NCI-H1694 treated with DMSO at 0.1 percent for 48 hours (cell line): ENCODE measurements at places on chromosomes 1 and 21.

GRCh38 chr1:181112071-181112929 is 23.8 kb downstream of the IER5 start:
- DNase-seq = no peak

- no peak for DNase-seq
Observed at GRCh38 chr1:172278478-172278877, 142.0 kb upstream of the C1orf105 start.

- peak; percentile 99 for DNase-seq
Observed at GRCh38 chr1:153963030-153963849, at the start of gene SLC39A1. Gene SLC39A1, minus strand, starts transcription at chr1:153963537. Its CDS starts 822 bp downstream, at chr1:153962715.

DNA sequence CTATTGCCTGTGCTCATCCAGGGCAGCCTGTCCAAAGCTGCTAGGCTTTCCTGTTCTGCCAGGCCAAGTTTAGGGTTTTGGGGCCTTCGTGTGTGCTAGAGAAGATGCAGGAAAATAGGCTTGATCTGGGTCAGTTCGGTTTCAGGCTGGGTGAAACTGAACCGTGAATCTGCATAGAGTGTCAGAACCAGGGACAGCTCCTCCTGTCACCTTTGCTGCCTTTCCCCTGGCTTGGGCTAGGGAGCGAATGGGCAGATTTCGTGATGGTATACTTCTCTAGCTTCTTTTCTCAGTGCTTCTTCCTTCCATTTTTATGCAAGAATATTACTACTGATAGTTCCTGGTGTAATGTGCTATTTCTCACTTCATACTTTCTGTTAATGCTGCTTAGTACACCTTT is 6.0 kb upstream of the AGO1 start:
- DNase-seq = no peak

DNA sequence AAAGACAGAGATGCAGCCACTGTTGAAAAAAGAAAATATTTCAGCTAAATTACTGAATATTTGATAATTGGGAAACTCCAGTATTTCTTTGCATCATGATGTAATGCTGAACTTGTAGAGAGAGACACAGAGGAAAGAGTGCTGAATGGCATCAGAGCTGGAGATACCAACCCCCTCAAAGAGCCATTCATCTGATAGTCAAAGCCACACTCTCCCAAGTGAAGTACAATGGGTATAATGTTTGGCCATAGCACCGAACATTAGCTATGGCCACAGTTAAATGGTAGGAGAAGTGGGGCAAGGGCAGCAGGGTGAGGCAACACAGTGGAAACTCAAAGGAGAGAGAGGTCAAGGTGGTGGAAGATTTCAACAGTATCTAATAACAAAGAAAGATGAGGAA is 107.5 kb upstream of the TNFSF4 start:
- DNase-seq = no peak

GRCh38 chr1:35605867-35606182 is 32.7 kb downstream of the TFAP2E start:
- no peak for DNase-seq

DNA sequence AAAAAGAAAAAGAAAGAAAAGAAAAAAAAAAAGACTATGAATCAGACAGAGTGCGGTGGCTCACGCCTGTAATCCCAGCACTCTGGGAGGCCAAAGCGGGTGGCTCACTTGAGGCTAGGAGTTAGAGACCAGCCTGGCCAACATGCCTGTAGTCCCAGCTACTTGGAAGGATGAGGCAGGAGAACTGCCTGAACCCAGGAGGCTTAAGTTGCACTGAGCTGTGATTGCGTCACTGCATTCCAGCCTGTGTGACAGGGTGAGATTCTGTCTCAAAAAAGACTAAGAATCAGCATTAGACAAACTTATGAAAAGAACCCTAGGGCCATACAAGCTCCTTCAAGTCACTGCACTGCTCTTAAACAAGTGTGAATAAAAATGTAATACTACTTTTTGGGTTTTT is 16.9 kb downstream of the PSMB4 start:
- DNase-seq = no peak

DNA sequence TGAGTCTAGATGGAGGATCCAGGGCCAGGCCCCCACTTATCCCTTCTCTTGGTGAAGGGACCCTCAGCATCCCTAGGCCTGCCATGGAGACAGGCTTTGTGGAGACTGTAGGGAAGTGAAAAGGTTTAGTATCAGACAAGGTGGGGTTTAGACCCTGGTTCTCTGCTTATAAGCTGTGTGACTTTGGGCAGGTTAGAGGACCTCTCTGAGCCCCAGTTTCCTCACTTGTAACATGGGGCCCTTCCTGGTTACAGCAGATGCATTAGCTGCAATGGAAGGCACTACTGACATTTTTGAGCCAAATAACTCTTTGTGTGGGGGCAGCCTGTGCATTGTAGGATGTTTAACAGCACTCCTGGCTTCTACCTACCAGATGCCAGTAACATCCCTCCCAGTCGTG is 22.7 kb downstream of the PADI2 start:
- DNase-seq = no peak

DNA sequence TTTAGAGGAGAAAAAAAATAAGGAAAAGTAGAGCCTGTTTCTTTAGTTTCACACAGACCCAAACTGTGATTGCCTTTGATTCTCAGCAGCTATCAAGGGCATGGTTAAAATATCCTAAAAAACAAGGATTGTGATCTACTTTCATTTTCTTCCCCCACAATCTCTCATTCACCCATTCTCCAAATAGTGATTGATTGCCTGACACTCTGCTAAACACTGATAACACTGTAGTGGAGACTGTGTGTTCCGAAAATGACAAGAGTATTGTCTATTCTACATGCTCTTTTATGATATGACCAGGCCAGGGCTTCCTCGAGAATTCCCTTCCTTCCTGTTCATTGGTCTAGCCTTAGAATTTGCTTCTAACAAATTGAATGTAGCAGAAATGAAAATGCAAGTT is 40.2 kb downstream of the PRMT6 start:
- DNase-seq = no peak

DNA sequence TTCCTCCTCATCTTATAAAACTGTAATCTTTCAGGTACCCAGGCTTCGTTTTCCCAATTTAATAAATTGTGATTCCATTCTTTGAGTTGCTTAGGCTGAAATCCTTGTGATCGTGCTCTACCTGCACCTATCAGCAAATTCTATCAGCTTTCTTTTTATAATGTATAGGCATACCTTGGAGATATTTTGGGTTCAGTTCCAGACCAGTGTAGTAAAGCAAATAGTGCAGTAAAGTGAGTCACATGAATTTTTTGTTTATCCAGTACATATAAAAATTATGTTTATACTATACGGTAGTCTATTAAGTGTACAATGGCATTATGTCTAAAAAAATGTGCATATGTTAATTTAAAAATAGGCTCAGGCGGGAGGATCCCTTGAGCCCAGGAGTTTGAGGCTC is 5.5 kb downstream of the SWT1 start:
- no peak for DNase-seq

- DNase-seq = no peak
Observed at GRCh38 chr1:55204997-55205396, 10.2 kb downstream of the USP24 start.

- DNase-seq = no peak
Observed at GRCh38 chr1:240499012-240499411, 112.9 kb downstream of the GREM2 start.

- DNase-seq = no peak
Observed at GRCh38 chr1:160069460-160070231, at the start of gene KCNJ10. Gene KCNJ10, minus strand, starts transcription at chr1:160070160. Its CDS starts 27,628 bp downstream, at chr1:160042532.

- no peak for DNase-seq
Observed at GRCh38 chr21:29056005-29056404, 17.4 kb downstream of the CCT8 start.

DNA sequence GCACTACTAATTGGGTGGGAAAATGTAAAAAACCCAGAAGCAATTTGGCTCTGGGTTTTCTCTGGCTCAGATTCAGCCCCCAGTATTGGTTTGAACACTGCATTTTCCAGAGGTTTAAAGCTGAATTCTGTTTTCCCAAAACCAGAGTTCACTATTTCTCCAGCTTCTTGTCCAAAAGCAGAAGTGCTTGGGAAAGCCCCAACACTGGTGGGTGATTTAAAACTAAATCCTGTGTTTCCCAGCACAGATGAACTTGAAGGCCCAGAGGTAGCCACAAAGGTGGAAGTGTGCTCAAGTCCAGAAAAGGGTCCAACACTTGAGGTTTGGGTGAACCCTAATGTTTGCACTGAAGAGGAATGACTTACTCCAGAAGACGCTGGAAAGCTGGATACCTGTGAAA is 678 bp downstream of the MCM3AP start:
- no peak for DNase-seq

- no peak for DNase-seq
Observed at GRCh38 chr21:35028451-35028978, 20.6 kb downstream of the RUNX1 start.
